Vagina (tissue), 2 donors: ENCODE measurements at places on chromosomes 1 and 21. TPM values are rescaled to one million over a fixed set of nuclear protein-coding genes. Genes with fewer than 3 reads are reported as not detected.

The ALX3 gene
- not detected for total RNA-seq

The CD1D gene
- total RNA-seq: 0.49 TPM

The C1orf167 gene
- total RNA-seq: not detected

The PRAMEF17 gene
- not detected for total RNA-seq

The HNRNPU gene
- 293 TPM for total RNA-seq

The AZIN2 gene
- total RNA-seq: 7.9 TPM

The MCOLN2 gene
- 1.7 TPM for total RNA-seq

The CD34 gene
- total RNA-seq: 57.5 TPM

GRCh38 chr1:32159189-32159588, 20.3 kb upstream of the TXLNA start:
- H3K4me3 ChIP-seq: no peak overlapping the region
- H3K4me1 ChIP-seq: no peaks in the 10 kb centered on the region
- no peak for DNase-seq
- H3K27ac ChIP-seq: no peak overlapping the region
- H3K36me3 ChIP-seq: peaks cover 92% of the 10 kb centered on the region
- no peaks in the 10 kb centered on the region for H3K27me3 ChIP-seq

GRCh38 chr1:7401814-7402547, 369.1 kb upstream of the VAMP3 start:
- no peaks in the 10 kb centered on the region for H3K36me3 ChIP-seq
- DNase-seq: peak; percentile 64
- no peaks in the 10 kb centered on the region for H3K27me3 ChIP-seq
- H3K27ac ChIP-seq: no peak overlapping the region

GRCh38 chr21:40291560-40291959, 424.3 kb downstream of the PCP4 start:
- no peaks in the 10 kb centered on the region for H3K36me3 ChIP-seq
- no peaks in the 10 kb centered on the region for H3K4me1 ChIP-seq
- H3K27ac ChIP-seq: no peak overlapping the region
- no peak for DNase-seq
- H3K4me3 ChIP-seq: no peak overlapping the region
- no peaks in the 10 kb centered on the region for H3K27me3 ChIP-seq

DNA sequence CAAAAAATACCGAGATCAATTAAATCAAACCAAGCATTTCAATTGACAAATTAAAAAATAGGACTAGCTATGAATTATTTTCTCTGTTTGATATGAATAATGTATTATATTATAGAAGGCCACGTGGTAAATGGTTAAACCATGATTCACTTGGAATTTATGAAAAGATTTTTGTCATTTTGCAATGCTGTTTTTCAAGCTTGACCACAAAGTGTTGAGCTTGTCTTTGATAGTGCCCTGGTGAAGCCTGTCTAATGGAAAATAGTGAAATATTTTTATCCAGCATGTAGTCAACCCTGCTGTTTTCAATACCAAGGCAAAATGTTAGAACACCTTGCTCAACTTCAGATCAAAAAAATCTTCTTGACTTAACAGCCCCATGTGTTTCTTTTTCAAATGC, 288.0 kb upstream of the PRMT6 start:
- H3K4me1 ChIP-seq: no peaks in the 10 kb centered on the region
- no peaks in the 10 kb centered on the region for H3K27me3 ChIP-seq
- H3K27ac ChIP-seq: no peak overlapping the region
- no peak for DNase-seq
- no peak overlapping the region for H3K4me3 ChIP-seq
- H3K36me3 ChIP-seq: no peaks in the 10 kb centered on the region

GRCh38 chr1:93805027-93805610, 73.9 kb downstream of the DNTTIP2 start:
- H3K4me1 ChIP-seq: peaks cover 4% of the 10 kb centered on the region
- no peaks in the 10 kb centered on the region for H3K27me3 ChIP-seq
- peak overlapping the region; percentile 51 for H3K27ac ChIP-seq
- no peaks in the 10 kb centered on the region for H3K36me3 ChIP-seq
- DNase-seq: no peak
- no peak overlapping the region for H3K4me3 ChIP-seq

- no peaks in the 10 kb centered on the region for H3K36me3 ChIP-seq
- peaks cover 26% of the 10 kb centered on the region for H3K4me1 ChIP-seq
- H3K27me3 ChIP-seq: no peaks in the 10 kb centered on the region
- H3K4me3 ChIP-seq: peak overlapping the region; percentile 36
Observed at GRCh38 chr1:109112652-109113285, 1.1 kb upstream of the ELAPOR1 start.

DNA sequence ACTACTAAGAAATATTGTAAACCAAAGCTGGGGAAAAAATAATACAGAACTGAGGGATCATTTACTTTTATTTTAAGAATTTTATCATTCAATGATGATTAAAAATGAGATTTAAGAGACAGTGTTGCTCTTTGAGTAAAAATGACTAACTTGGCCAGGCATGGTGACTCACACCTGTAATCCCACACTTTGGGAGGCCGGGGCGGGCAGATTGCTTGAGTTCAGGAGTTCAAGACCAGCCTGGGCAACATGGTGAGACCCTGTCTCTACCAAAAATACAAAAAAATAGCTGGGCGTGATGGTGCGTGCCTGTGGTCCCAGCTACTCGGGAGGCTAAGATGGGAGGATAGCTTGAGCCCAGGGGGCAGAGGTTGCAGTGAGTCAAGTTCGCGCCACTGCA, 21.8 kb upstream of the PLEKHO1 start:
- H3K27me3 ChIP-seq: no peaks in the 10 kb centered on the region
- no peak overlapping the region for H3K4me3 ChIP-seq
- no peaks in the 10 kb centered on the region for H3K36me3 ChIP-seq
- H3K27ac ChIP-seq: no peak overlapping the region
- DNase-seq: no peak

DNA sequence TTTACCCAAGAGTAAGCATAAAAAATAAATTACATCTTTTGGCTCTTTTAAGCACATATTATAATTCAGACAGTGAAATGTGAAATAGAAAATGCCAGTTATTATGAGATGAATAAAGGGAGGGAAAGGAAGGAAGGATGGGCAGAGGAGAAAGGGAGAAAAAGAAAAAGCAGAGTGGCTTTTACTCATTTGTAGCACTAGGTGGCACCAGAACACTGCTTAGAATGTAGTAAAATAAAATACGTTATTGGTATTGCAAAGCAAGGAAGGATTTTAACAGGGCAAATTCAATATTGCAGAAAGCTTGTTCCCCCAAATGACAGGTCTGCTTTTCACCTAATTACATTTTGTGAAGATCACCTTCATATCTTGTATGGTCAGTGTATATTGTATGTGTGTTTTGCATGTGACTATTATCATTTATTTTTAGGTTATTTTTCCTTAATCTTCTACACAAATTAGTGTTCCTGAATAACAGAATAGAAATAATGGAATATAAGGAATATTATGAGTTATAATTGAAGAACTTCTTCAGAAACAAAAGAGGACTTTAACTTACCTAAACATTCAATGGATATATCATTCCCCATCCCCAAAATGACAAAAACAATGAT, 9.1 kb upstream of the PCNX2 start:
- no peaks in the 10 kb centered on the region for H3K27me3 ChIP-seq
- DNase-seq: no peak
- H3K4me1 ChIP-seq: no peaks in the 10 kb centered on the region
- no peaks in the 10 kb centered on the region for H3K36me3 ChIP-seq

DNA sequence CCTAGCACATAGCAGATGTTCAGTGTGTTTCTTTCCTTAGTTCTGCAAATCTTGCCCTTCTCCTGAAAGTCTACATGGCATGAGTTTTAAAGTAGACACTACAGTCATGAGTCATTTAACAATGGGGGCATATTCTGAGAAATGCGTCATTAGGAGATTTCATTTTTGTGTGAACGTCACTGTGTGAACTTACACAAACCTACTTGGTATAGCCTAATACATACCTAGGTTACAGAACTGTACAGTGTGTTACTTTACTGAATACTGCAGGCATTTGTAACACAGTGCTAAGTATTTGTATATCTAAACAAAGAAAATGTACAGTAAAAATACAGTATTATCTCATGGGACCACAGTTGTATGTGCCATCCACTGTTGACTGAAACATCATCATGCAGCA, 10.0 kb downstream of the TTF2 start:
- H3K27ac ChIP-seq: no peak overlapping the region
- no peaks in the 10 kb centered on the region for H3K27me3 ChIP-seq
- no peaks in the 10 kb centered on the region for H3K4me1 ChIP-seq
- H3K4me3 ChIP-seq: no peak overlapping the region
- H3K36me3 ChIP-seq: no peaks in the 10 kb centered on the region

DNA sequence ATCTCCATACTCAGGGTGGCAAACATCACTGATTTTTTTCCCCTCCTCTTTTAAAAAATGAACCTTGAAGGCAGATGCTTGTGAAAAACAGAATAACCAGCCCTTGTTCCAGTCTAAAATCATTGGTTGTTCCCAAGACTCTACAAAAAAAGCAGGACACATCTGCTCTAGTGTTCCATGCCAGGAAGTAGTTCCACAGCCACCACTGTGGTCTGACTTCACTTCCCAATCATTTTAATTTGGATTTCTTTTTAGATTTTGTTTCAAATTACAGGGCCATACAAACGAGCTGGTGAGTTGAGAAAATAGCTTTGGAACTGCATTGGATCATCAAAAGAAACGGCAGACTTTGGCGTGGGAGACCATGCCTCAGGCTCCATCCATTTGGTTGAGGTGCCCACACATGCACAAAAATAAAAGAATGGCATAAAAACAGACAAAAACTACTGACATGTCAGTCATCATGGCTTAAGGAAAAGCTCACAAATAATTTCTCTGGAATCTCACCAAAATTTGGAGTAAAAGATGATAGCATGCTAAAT, 210.0 kb downstream of the GABPA start:
- H3K4me1 ChIP-seq: peaks cover 5% of the 10 kb centered on the region
- no peak overlapping the region for H3K27ac ChIP-seq
- H3K36me3 ChIP-seq: no peaks in the 10 kb centered on the region

GRCh38 chr1:45488666-45489377, 2.1 kb downstream of the TESK2 start:
- no peak overlapping the region for H3K4me3 ChIP-seq
- no peak overlapping the region for H3K27ac ChIP-seq
- no peaks in the 10 kb centered on the region for H3K36me3 ChIP-seq

- H3K27ac ChIP-seq: no peak overlapping the region
- DNase-seq: no peak
- H3K4me1 ChIP-seq: no peaks in the 10 kb centered on the region
- no peaks in the 10 kb centered on the region for H3K27me3 ChIP-seq
Observed at GRCh38 chr1:183942933-183943693, 94.4 kb downstream of the COLGALT2 start.

DNA sequence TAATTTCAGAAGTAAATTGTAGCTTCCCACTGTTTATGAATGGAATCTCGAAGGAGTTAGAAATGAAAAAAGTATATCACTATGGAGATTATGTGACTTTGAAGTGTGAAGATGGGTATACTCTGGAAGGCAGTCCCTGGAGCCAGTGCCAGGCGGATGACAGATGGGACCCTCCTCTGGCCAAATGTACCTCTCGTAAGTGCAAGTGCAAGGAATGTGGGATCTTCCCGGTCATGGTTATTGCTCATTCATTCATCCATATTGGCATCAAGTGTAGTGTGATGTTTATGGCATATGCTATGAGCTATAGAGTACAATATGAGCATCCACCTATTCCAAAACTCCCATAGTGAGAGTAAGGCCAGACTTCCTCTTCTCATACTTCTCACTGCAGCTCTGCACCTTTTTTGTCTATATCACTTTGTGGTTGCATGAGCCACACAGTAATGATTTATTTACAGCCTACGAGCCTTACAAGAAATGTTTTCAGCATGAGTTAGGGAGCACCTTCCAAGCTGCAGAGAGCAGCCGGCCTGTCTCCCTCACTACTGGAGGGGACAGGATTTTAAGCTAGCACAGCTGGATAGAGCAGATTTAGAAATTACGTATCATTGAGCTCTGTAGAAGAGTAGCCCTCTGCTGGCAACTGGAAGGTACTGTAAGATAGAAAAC, 24.9 kb upstream of the CR1L start:
- H3K27me3 ChIP-seq: no peaks in the 10 kb centered on the region
- DNase-seq: no peak
- H3K27ac ChIP-seq: no peak overlapping the region
- no peaks in the 10 kb centered on the region for H3K36me3 ChIP-seq

GRCh38 chr1:15684042-15684461, at the start of gene PLEKHM2:
Gene PLEKHM2, plus strand, starts transcription at chr1:15684320. Its CDS starts 239 bp downstream, at chr1:15684559.
- H3K27ac ChIP-seq: peak within 1 kb of the TSS; percentile 99
- no peaks in the 10 kb centered on the region for H3K27me3 ChIP-seq
- no peak for DNase-seq
- H3K4me3 ChIP-seq: peak within 1 kb of the TSS; percentile 79
- no peaks in the 10 kb centered on the region for H3K36me3 ChIP-seq
- H3K4me1 ChIP-seq: peaks cover 63% of the 10 kb centered on the region

DNA sequence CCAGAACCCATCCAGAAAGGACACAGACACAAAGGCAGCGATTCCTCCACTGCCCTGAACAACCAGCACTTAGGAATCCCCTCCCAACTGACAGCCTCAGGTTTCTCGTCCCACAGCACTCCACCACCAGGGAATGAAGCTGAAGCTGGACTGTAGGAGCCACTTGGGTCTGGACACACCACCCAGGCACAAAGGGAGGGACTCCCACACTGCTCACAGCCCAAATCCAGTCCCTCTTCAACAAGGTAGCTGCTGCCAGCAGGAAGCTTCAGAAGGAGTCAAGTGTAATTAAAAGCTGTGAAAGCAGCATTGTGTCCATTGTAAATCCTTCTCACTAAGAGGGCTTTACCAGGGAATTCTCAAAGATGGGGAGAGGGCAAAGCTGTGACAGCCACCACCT, 29.0 kb downstream of the LMX1A start:
- H3K36me3 ChIP-seq: no peaks in the 10 kb centered on the region
- no peaks in the 10 kb centered on the region for H3K4me1 ChIP-seq
- no peak for DNase-seq
- H3K4me3 ChIP-seq: no peak overlapping the region
- H3K27ac ChIP-seq: no peak overlapping the region

DNA sequence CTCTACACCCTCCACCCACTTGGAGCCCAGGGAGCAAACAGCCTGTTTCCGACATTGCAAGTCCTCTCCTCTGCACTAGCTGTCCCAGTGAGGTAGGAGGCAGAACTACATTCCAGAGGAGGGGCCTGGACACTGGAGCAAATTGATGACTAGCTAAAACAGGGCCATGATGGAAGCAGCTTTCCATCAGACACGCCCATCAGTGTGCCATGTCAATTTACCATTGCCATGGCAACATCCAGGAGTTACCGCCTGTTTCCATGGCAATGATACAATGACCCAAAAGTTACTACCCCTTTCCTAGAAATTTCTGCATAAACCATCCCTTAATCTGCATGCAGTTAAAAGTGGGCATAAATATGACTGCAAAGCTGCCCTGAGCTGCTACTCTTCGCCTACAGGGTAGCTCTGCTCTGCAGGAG, 647.1 kb downstream of the PTPRU start:
- no peaks in the 10 kb centered on the region for H3K4me1 ChIP-seq
- no peak for DNase-seq

- no peak overlapping the region for H3K27ac ChIP-seq
- H3K4me3 ChIP-seq: no peak overlapping the region
- H3K27me3 ChIP-seq: no peaks in the 10 kb centered on the region
Observed at GRCh38 chr1:160567858-160568682, 11.2 kb downstream of the CD84 start.

- no peak overlapping the region for H3K27ac ChIP-seq
- H3K4me3 ChIP-seq: no peak overlapping the region
- H3K4me1 ChIP-seq: peaks cover 8% of the 10 kb centered on the region
- no peak for DNase-seq
- H3K36me3 ChIP-seq: no peaks in the 10 kb centered on the region
- H3K27me3 ChIP-seq: no peaks in the 10 kb centered on the region
Observed at GRCh38 chr1:77655431-77655974, 27.0 kb downstream of the ZZZ3 start.

- no peak overlapping the region for H3K4me3 ChIP-seq
- no peak overlapping the region for H3K27ac ChIP-seq
- H3K27me3 ChIP-seq: no peaks in the 10 kb centered on the region
- H3K36me3 ChIP-seq: no peaks in the 10 kb centered on the region
- no peak for DNase-seq
Observed at GRCh38 chr1:60359431-60359830, 285.9 kb upstream of the C1orf87 start.
